ENCODE measurements at places on chromosomes 6 and 20.

- DNase-seq, result no peak
These were observed 271.5 kb downstream of the FOXA2 start for GRCh38 chr20:22312744-22313346.

DNA sequence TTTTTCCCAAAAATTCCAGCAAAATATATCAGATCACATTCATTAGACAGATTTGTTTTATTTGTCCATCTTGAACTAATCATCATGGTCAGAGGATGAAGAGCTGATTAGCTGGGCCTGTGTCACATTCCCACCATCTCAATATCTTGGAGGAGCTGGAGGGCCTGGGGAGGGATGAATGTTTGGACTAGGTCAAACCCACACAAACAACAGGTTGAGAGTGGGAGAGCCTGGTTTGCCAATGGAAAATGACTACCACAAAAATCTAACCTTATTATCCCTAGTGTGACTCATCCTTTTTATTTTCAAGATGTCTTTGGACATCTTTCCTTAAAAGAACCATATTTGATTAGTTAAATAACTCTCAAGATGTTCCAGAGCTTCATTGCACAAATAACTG lies 242.4 kb downstream of the OGFRL1 start:
- DNase-seq, result no peak

GRCh38 chr6:4941782-4942672 lies 61.8 kb downstream of the RPP40 start:
- peak; percentile 9 for DNase-seq

DNA sequence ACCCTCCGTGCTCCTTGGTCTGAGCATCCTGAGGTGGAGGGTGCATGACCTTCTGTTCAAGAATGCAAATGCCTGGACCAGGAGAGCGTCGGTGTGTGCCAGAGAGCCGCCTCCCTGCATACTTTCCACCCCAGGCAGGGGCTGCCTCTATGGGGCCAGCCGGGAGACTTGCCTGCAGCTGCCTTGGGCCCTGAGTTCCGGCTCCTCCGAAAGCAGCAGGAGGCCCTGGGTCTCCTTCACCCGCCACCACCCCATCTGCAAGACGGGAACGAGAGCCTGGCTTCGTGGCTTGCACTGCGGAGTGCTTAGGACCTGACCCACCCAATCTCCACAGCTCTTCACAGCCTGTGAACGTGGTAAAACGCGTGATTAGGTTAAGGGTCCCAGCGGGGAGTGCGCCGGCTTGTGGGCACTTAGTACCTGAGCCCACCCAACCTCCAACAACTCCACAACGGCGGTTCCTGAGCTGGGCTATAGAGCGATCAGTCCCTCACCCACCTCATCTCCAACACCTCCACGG lies 16.4 kb downstream of the BHLHE23 start:
- no peak for DNase-seq

DNA sequence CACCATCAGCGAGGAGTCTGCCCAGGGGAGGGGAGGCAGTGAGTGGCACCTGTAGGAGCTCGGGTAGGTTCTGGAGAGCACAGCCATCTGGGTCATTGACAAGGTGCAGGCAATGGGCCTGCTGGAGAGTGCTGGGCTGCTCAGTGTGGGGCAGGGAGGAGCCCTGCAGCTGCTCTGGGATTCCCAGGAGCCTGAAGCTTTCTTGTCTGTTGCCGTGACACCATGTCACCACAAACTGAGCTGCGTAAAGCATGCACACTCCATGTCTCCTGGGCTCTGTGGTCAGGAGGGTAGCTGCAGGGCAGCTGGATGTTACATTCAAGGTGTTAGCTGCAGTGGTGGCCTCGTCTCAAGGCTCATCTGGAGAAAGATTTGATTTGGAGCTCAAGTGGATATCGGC lies 4.5 kb upstream of the SLC22A1 start:
- no peak for DNase-seq

DNA sequence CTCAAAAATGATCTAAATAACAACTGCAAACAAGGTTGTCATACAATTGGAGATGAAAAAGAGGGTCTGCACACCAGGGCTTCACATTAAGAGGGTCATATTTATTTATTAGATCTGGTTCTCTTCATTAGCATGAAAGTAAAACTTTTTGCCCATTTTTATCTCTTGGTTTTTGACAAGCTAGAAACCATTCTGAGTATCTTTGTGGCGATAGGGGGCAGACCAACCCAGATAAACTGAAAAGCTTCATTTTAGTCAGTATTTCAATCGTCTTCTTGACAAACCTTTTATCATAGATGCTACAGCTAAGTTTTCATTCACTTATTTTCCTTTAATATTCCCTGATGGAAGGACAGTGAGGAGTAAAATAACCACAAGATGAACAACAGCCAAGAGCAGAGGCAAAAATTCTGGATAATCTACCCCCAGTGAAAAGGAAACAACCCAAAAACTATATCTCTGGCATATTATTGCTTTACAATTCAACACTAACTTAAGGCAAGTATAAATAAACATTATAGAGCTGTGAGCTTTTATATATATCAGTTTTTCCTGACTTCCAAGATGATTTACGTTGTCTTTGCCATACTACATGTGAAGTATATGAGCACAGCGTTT lies 45.2 kb downstream of the THEMIS start:
- peak; percentile 64 for DNase-seq

GRCh38 chr20:32610472-32611218 lies 25.5 kb upstream of the NOL4L start:
- no peak for DNase-seq

GRCh38 chr6:121222656-121223055 lies 111.6 kb downstream of the TBC1D32 start:
- no peak for DNase-seq

DNA sequence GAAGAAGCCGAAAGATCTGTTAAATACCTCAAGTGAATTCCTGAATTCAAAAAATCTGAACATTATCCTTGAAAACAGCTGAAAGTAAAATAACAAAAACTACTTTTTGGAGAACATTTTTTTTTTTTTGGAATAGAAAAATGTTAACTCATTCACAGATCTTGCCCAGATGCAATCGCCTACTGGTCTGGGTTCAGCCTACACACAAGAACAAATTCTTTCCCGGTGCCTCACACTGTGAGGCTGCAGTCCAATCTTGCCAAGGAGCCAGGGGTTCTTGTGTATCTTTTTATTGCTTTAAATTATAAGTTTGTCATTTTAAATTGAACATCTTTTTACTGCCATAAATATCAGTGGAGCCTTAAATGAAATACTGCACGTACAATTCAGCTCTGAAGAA lies 41.2 kb upstream of the TMEM200A start:
- DNase-seq, result no peak

- DNase-seq, result no peak
These were observed 131.8 kb upstream of the C6orf118 start for GRCh38 chr6:165441181-165441580.

GRCh38 chr20:8432435-8433148 lies 300.5 kb downstream of the PLCB1 start:
- no peak for DNase-seq

- DNase-seq, result no peak
These were observed 128.5 kb upstream of the CHD6 start for GRCh38 chr20:41746635-41747034.

DNA sequence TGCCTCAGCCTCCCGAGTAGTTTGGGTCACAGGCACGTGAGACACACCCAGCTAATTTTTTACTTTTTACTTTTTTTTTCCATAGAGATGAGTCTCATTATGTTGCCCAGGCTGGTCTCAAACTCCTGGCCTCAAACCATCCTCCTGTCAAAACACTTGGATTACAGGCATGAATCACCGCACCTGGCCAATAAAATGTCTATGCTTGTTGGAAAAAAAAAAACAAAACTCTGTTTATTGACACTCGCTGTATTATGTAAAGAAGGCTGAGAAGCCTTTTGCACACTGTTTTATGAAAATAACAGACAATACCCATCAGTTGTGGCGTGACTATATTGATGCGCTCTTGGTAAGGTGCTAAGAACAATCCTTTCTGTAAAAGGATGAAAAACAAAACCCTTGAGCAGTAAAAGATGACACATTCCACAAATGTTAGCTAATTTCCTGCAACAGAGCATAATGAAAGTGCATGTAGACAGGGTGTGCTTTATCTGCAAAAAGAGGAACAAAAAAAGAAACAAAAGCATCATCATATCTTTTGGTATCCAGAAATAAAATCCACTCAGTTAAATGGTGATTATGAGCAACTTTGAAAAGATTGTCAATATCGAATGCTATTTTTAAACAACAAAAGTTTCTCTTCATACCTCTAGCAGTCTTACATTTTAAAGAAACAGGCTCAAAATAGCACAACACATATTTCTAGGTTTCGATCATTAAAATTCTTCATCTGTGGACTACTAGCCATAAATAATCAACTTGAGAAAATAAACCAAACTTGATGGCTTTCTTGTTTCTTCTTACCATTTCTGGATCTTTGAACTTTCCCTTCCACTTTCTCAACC lies 108.3 kb upstream of the PHACTR1 start:
- no peak for DNase-seq

DNA sequence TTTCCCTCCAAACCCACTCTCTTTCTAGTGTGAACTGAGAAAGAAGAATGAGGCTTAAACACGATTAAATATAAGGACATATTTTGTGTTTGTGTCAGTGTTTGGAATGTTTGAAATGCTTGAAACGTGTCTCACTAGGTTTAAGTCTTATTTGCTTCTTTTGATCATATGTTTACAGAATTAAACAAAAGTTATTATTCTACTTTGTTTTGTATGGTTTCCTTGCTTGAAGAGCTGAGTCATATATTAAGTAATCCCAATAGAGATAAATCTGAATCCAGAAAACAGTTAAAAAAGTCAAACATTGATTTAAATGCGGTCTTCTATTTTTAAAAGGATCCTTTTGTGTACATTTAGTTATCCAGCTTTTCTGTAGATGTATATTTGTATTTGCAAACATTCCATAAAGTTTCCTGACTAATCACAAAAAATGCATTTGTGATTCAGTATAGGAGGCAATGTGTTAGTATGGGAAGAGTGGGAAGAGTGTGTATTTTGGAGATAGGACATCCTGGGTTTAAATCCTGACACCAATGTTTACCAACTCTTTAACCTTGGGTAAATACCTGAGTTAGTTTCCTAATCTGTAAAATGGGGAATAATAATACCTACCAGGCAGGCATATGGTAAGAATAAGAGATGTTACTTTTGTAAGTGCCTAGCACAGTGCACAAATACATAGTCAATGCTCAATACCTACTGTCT lies 72.9 kb downstream of the TSBP1 start:
- no peak for DNase-seq

DNA sequence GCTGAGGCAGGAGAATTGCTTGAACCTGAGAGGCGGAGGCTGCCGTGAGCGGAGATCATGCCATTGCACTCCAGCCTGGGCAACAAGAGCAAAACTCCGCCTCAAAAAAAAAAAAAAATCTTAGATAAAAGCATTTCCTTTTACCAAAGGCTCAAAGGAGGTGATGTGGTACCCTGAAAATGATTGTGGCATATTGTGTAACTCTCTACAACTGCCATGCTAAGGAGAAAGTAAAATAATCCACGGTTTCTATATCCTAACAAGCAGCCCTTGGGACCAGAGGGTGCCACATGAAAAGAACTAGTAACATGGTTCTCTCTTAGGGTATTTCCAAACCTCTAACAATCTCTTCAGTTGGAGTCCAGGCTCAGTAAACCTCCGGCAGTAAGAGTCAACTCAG lies 38.8 kb upstream of the SLA2 start:
- DNase-seq, result no peak

DNA sequence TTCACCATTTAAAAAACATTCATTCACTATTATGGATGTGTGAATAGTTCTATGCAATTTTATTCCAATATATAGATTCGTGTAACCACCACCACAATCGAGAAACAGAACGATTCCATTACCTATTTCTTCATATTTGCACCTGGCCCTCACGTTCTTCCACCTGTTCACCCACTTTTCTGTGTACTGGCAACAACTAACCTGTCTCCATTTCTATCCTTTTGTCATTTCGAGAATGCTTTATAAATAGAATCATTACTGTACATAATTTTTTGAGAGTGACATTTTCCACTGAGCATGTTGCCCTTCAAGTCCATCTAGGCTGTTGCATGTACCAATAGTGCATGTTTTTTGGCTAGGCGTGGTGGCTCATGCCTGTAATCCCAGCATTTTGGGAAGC lies 23.2 kb upstream of the STX11 start:
- DNase-seq, result no peak

DNA sequence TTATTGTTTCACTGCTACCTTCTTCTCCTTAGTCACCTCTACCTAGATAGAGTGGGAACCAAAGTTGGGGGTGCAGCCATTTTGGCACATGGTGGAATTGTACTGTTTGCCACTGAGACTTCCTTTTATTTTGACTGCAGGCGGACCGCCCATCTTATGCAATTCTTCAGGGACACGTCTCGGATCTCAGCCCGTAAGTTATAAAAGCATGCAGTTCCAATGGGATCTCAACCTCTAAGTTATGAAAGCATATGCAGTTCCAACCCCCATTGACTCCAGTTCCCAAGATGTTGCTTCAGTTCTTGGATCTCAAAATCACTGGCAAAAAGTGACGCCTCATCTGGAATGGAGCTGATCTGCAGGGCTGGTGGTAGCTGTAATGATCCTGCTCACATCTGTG lies 41.2 kb upstream of the CDH4 start:
- DNase-seq, result no peak

GRCh38 chr6:24078200-24078599 lies 47.8 kb upstream of the NRSN1 start:
- DNase-seq, result no peak

- DNase-seq, result no peak
These were observed 492 bp upstream of the RNF39 start for GRCh38 chr6:30075790-30076732.

DNA sequence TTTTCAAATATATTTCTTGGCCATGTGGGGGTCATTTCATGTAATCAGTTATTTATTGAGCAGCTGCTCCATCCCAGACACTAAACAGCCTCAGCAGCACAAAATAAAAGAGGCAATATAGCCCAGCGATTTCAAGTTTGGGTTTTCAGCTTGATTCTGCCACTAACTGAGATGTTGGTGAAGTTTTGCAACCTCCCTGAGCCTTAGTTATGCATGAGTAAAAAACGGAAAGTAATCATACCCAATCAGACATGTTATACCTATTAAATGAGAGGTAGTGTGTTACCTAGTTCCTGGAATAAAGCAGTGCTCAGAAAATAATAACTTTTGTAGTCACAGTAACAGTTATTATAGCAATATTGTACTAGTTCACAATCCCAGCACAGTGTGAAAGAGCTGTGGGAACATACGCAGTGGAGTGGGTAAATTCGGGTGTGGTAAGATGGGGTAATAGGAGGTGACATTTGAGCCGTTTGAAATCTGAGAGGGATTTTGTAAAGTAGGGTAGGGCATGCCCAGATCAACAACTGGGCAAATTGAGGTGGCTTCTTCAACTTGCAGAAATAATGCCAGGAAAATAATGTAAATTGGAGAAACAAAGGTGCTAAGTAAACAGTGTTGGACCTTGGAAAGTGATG lies 1.5 kb downstream of the SLC9A8 start:
- DNase-seq, result no peak

DNA sequence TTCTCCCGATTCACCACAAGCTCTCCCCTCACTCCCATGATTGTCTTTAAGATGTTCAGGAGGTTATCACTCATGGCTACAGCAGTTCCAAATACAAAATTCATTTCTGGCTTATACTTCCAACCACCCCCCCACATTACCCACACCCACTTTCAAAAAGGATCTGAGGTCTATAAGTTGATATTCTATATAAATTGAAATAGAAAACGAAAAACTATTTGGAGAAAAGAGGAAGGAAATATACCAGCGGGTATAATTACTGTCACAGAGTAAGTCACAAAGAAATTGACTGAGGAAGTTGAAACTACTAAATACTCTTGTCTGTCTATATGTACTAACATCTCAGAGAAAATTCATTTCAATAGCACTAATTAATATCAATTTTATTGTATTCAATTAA lies 112.7 kb upstream of the TNFAIP3 start:
- DNase-seq, result no peak

Measured in T-helper 2 cell (primary cell).